ENCODE measurements at places on chromosomes 7 and 10. TPM values are rescaled to one million over a fixed set of nuclear protein-coding genes. Genes with fewer than 3 reads are reported as not detected.

GRCh38 chr10:99754670-99755069, 22.6 kb downstream of the CUTC start:
- DNase-seq = peak; percentile 37

GRCh38 chr10:67788028-67788886, 49.7 kb downstream of the DNAJC12 start:
- DNase-seq = peak; percentile 63

- DNase-seq = no peak
Measured at GRCh38 chr10:88870089-88870488, 10.0 kb upstream of the STAMBPL1 start.

DNA sequence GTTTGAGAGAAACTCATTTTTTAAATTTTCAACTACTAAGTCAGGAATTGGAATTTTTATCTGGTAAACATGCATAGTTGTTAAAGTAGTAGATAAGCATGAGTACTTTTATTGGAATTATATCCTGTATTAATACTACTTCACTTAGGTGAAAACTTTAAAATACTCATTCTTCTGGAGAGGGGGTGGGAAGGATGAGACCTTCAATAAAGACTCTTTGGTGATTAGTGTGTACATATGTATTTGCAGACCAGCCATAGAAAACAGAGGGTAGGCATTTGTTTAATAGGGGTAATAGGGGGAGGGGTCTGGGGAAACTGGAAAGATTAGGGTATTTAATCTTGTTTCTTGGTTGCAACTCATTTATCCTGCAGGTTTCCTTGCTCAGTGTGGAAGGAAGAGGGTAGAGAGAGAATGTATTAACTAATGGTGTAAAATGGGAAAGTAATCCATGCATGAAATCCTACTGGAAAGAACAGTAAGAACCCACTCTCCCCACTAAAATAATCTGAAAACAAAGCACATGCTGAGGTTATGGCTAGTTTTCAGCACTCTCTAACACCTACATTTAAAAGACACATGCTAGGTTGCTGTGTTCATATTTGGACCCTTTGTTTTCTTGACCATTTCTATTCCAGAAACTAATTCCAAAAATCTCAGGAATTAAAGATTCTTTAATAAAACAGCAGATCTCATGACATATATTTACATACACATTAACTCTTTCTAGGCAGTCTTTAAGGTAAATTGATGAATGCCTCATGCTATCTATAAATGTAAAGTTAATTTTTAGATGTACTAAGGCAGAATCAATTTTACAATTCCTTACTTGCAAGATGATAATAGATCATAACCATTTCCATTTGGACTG, 6.2 kb upstream of the IGF2BP3 start:
- DNase-seq = no peak

Gene TUBAL3
- total RNA-seq = 0.34 TPM
